Activated naive CD4-positive, alpha-beta T cell treated with anti-CD3 and anti-CD28 coated beads, Interleukin-2, amount 50 U/mL, for 72 hours (primary cell): ENCODE measurements at places on chromosomes 7 and 10.

- DNase-seq: no peak
These were observed 14.3 kb downstream of the CPED1 start for GRCh38 chr7:121002757-121003200.

- no peak for DNase-seq
These were observed 21.9 kb downstream of the ARID5B start for GRCh38 chr10:61923210-61923949.

GRCh38 chr7:92456236-92456635, 9.0 kb downstream of the GATAD1 start:
- DNase-seq: no peak

- DNase-seq: no peak
These were observed 59.6 kb upstream of the AKR1E2 start for GRCh38 chr10:4766454-4766853.

GRCh38 chr7:54960517-54960916, 58.3 kb upstream of the EGFR start:
- DNase-seq: no peak

DNA sequence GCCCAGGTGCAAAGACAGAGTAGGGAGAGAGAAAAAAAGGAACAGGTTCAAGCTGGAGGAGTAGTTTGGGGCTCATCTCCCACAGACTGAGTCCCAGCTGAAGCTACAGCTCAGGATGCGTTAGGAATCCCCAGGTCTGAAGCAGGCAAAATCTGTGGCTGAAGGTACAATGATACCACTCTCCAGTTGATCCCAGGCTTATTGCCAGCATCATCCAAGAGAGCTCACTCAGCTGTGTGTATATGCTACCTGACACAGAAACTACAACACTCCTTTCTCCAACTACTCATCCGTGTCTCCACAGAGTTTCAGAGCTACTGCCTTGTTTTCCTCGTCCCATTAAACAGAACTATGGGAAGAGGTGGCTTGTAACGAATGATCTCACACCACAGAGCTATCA, 851.3 kb downstream of the GRID1 start:
- no peak for DNase-seq

- no peak for DNase-seq
These were observed 116.6 kb upstream of the RSU1 start for GRCh38 chr10:16933783-16934182.

- no peak for DNase-seq
These were observed at the start of gene CYP2C18 for GRCh38 chr10:94683214-94684054. TSS of gene CYP2C18 (plus strand) at chr10:94683729. CDS start at chr10:94683820, 91 bp downstream.

DNA sequence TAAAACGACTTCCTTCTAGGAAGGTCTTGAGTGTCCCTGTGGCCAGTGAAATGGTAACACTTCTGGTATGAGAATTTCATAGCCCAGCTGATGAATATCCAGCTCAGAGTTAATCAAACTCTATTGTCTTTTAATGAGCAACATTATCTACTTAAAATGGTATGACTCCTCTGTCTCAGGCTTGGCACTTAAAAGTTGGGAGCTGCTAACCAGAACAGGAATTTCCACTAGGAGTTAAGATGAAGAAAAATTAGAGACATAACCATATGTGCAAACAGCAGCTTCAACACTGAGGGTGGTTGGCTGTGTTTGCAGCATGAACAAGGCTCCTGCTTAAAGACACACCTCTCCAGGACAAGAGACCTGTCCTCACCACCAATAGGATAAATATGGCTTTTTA, 46.8 kb downstream of the CH25H start:
- DNase-seq: no peak

DNA sequence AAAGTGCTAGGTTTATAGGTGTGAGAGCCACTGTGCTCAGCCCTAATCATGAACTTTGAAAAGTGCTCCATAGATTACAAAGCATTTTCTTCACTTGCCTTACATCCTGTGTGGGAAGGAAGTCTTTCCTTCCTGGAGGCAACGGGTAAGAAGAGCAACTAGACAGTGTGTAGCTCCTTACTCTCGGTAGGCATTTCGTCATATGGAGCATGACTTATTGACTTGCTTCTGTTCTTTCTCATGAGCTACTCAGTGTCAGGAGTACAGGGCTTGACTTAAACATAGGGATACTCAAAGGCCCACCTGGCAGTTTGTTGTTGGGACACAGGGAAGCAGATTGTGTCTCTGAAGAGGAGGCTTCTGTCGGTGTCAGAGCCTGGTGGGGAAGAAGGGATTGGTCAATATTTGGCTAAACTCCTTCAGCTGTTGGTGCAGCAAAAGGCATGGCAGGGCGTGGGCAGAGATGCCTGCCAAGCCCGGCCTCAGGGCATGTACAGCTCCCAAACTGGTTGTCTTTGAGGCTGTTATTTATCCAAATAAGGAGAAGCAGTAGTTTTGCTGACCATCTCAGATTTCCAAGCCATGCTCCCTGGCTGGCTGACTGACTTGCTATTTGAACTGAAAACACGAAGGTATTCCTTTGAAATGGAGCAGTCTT, 248.9 kb downstream of the KIAA1217 start:
- DNase-seq: no peak

DNA sequence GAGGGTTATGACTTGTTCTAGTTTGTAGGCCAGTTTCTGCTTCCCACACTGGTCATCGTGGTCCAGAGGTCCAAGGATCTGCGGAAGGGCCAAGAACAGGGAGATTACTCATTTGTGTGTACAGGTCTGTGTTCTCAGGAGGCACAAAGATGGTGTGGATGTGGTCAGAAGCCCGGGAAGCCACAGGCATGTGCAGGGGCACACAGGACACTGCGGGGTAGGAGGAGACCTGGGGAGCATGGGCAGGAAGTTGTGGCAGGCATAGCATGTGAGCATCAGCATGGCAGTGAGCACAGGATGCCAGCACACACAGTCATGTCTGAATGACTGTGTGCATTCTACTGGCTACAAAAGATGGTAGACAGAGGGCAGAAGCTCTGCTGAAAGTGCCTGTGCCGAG, 445.8 kb downstream of the PLXNA4 start:
- DNase-seq: no peak

DNA sequence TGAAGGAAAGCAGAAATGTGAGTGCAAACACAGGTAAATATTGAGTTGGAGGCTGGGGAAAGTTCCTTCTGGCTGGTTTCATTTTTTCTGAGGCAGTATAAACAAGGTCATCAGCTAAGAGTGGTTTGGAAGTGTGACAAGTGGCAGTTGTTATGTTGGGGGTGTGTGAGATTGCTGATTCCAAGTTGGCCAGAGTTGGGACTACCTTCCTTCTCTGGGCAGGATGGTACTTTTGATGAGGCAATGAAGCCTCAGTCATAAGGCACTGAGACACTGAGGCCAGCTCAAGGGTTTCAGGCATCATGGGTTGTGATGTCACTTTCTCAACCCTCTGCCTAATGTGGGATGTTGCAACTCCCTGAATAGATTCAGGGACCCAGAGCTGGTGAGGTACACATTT, 8.2 kb upstream of the PTTG1IP2 start:
- DNase-seq: no peak

- no peak for DNase-seq
These were observed 30.9 kb downstream of the COL1A2 start for GRCh38 chr7:94425546-94425945.

DNA sequence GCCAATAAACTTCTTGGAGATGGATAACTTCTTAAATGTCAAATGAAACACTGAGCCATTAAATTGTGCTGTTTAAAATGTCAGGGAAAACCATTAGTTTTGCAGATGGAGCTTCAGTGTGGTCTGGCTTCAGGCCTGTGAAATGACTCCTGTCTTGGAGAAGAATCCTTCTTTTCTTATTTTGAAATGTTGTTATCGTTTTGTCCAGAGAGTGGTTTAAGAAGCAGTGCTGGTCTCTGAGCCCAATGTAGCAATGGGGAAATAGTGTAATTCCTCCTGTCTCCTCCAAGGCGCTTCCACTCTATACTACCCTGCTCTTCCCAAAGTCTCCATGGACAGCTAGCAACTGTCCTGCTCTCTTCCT, 177.6 kb downstream of the REEP3 start:
- DNase-seq: no peak

- DNase-seq: no peak
These were observed 18.1 kb upstream of the LIPK start for GRCh38 chr10:88687853-88688467.

DNA sequence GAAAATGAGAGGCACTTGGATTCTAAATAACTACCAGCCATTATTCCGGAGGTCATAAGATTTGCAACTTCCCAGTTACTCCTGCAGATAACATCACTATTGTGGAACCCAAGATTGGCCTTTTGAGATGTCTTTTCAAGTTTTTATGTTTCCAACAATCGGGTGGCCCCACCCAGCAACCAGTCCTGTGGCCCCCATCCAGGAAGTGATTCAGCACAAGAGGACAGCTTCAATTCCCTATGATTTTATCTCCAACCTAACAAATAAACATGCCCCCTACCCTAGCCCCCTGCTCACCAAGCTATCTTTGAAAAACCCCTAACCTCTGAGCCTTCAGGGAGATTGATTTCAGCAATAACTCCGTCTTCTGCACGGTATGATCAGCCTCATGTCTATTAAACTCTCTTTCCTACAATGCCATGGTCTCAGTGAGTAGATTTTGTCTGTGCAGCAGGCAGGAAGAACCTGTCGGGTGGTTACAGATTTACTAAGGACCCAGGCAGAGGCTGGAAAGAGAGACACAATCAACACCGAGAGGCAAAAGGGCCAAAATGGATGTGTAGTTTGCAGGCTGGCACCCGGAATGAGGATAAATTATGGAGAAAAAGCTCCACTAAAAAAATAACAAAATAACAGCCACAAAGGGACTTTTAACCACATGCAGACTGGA, 83.9 kb upstream of the UNC5B start:
- DNase-seq: no peak

GRCh38 chr7:21429021-21429420, 1.1 kb downstream of the SP4 start:
- DNase-seq: no peak

DNA sequence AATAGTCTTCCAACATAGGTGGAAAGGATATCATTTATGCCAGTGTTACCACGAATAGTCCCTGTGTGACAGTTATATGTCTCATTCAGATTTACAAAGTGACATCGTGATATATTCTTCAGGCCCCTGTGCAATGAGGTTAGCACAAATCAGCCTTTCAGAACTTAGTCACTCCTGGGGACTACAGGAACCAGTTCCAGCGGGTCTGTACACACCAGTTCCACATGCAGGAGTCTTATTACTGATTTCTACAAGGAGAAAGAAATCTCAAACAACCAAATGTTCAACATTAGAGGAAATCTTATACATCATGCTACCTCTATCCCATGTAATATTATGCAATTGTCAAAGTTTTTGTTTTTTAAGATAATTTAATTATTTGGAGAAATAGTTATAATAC, 4.4 kb upstream of the WDR91 start:
- no peak for DNase-seq

GRCh38 chr10:7480742-7481367, 70.0 kb upstream of the SFMBT2 start:
- DNase-seq: no peak

GRCh38 chr7:507623-508300, 11.9 kb downstream of the PDGFA start:
- no peak for DNase-seq

- no peak for DNase-seq
These were observed 29.3 kb upstream of the NCAPG2 start for GRCh38 chr7:158733775-158734494.

DNA sequence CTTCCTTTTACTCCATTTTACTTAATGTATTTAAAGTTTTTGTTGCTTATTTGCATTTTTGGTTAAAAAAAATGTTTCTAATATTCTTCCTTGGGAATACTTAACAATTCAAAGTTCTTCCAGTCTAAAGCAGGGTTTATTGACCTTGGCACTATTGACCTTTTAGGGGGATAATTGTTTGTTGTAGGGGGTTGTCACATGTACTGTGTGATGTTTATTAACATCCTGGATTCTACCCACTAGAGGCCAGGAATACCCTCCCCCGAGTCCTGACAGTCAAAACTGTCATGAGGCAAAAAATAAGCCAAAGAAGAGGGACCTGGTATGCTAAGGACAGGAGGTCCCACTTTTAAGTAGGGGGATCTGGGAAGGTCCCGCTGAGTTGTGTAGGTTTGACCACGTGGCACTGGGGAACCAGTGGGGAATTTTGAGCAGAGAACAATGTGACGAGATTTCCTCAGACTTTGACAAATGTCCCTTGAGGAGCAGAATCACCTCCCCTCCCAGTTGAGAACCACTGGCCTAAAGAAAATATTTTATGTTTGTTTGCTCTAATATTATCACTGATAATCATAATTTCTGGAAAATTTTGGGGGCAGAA, 178.3 kb upstream of the PRR15 start:
- no peak for DNase-seq

DNA sequence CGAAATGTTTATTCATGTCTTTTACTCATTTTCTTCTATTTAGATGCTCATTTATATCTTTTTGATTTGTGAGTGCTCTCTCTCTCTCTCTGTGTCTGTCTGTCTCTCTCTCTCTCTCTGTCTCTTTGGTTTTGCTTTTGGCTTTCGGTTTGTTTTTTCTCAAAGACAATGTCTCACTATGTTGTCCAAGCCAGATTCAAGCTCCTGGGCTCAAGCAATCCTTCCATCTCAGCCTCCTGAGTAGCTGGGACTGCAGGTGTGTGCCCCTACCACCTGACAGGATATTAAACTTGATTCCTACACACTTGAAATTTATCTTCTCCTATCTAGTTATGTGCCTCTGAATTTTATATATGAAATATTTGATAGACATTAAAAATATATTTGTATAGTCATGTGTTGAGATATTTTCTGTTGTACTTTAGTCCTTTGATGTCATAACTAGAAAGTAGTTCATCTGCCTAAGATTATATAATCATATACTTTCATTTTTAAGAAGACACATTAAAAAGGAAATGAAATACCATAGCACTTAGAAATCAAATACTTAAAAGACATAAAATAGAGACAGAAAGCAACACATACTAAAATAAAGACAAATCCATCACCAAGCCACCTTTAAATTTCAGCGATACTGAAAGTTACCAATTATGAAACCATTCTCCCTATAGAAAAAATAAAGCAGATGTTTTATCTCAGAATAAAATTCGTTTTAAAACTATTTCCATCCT, 68.1 kb upstream of the SFMBT2 start:
- no peak for DNase-seq

DNA sequence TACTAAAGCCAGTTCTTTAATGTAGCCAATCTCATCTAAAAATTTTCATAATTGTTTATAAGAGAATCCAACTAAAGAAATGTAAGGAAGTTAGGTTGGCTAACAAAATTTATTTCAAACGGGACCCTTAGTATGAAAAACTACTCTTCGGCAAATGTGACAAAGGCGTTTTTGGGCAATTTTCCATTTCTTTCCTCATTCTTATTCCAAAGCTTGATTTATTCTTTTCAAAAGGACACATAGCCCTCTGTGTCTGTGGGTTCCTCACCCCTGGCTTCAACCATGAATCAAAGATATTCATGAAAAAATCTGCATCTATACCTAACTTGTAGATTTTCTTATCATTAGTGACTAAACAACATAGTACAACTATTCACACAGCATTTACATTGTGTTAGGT, 195.9 kb downstream of the ZMYND11 start:
- no peak for DNase-seq

DNA sequence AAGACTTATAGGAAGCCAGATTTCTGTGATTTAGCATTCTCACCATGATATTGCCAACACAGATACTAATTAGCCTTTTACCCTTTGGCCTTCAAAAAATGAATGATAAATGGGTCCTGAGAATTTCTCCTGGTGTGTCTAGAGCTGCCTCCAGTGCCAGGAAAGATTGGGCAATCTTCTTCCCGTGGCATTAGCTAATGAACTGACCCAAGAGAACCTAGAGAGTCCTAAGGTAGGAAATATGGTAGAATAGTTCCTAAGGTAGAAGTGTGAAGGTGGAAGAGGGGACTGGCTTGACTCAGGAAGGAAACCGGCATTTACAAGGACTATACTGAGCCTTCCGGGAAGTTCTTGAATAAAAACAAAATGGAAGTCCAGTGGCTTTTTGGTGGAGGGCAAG, 133.1 kb downstream of the GFRA1 start:
- no peak for DNase-seq
